ENCODE measurements at places on chromosomes 4 and X.

GRCh38 chr4:108205859-108206258 lies 37.1 kb upstream of the LEF1 start:
- DNase-seq, result no peak

GRCh38 chr4:182429896-182430295 lies 186.7 kb downstream of the TENM3 start:
- no peak for DNase-seq

- DNase-seq, result no peak
Observed at GRCh38 chrX:120769576-120770341, 105.9 kb downstream of the CT47B1 start.

DNA sequence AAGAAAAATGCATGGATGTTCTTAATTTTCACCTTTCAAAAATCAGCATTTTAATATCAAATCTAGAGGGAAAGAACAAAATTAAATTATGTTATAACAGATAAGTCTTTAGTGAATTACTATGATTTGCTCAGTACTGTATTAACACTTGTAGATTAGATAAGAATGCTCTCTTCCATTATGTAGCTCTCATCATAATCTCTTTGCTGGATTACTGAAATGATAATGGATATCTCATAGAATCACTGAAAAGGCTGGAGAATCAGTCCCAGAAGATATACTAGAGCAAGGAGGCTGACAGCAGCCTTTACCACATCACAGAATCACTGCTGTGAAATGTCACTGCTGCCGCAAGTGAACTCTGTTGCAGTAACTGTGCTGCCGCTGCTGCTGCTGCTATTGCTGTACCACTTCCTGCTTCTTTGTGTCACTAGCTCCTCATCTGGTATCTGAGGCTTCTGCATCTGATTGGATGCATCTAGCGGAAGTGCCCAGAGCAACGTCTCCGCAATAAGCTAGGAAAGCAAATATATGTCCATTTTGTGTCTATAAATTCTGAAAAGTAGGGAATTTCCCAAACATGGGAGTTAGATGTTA lies 738.2 kb downstream of the ADGRL3 start:
- DNase-seq, result no peak

DNA sequence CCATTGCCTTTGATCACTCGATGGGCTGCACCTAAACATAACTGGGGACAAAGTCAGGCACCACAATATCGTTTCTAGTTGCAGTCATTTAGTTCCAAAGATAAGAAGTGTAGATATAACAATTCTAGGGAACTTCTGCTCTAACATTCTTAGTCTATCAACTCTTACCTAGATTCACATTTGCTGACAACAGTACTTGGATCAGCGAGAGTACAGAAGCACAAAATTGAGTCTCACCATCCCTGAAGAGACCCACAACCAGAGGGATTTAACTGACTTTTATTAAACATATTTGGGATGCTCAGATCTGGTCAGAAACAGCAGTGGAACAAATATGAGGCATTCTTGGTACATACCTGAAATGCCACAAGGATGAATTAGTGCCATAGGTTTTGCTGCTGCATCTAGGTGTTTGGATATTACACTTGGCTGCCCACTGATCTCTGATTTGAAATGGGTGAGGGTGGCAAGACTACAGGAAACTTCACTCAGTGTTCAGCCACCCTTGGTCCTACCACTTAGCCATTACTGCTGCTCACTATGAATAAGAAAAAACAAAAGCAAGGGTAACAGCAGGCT lies 28.9 kb upstream of the HUWE1 start:
- no peak for DNase-seq

All from keratinocyte (primary cell).